Posterior vena cava (tissue), 2 donors: ENCODE measurements at places on chromosomes 16 and 17. TPM values are rescaled to one million over a fixed set of nuclear protein-coding genes. Genes with fewer than 3 reads are reported as not detected.
A peak's percentile ranks its signal among the peaks of the same experiment; 100 is the strongest.

GRCh38 chr16:31537362-31538242, 9.9 kb downstream of the AHSP start:
- peak; percentile 82 for DNase-seq

GRCh38 chr16:4336701-4337539, 14.2 kb downstream of the PAM16 start:
- DNase-seq, result no peak

DNA sequence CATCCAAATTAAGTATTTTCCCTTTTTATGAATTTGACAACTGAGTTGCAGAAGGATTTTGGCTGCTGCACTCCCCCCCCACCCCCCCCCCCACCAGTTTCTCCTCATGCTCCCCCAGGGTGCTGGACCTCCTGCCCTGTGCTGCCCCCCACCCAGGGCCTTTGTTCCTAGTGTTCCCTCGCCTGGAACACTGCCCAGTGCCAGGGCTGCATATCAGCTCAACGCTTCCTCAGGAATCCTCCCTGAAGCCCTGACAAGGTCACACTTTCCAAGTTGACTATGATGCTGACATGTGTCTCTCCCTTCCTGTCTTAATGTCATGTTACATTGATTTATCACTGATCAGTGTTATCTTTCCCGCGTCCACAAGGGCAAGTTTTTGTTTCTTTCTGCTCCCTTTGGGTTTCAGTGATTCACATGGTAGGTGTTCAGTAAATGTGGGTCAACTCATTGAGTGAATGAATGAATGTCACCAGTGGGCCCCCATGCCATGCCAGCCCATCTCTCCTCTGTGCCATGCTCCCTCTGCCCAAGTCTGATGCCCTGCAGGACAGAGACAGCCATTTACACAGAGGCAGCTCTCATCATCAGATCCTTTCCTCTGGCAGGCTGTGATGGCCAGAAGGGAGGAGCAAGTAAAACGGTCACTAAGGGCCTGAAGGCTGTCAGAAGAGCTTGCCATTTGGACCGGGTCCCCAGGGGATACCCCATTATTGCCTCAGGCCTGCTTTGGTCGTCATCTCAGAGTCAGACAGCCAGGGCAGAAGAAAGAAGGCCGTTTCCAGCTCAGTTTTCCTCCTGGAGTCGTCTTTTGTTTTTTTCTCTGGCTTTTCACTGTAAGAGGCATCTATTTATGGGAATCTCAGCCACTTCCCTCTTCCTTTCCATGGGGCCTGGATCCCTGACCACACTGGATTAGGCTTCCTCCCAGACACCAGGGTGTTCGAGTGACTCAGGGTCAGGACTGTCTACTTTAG, 386.2 kb downstream of the SNX29 start:
- DNase-seq, result peak; percentile 90

VWA3A gene
- not detected for total RNA-seq

LAT gene
- 11.4 TPM for total RNA-seq

RHBDF1 gene
- total RNA-seq, result 39.7 TPM

ITGB4 gene
- 39.4 TPM for total RNA-seq
